ENCODE measurements at places on chromosomes 7 and 10.

GRCh38 chr10:77114181-77114821 lies 523.3 kb downstream of the KCNMA1 start:
- no peak for DNase-seq

DNA sequence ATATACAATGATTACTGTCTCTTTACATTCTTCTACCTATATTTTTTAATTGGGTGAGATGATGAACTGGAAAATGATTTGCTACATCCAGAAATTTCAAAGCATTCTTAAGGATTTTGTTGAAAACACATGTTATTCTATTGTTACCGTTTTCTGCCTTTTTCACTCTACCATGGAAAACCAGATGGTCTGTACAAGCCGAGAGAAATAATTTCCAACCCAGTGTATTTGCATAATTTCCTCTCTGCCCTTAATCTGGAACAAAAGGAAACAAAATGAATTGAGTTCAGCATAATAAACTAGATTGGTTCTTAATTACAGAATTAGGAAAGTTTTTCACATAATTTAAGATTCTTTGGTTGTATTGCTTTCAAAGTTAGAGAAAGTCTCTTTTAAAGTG lies 211.2 kb downstream of the CACNB2 start:
- no peak for DNase-seq

DNA sequence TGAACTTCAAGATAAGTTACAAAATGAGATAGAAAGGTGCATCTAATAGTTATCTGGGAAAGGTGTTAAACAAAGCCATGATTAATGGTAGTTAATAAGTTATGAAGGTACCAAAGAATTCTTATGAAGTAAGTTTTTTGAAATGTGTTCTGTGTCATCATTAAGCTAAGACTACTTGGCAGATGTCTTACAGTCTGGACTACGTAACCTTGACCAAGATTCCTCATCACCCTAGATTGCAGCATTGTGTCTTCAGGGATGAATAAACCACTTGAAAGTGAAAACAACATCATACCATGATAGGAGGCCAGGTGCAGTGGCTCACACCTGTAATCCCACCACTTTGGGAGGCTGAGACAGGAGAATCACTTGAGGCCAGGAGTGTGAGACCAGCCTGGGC lies 48.2 kb downstream of the GOT1 start:
- no peak for DNase-seq

DNA sequence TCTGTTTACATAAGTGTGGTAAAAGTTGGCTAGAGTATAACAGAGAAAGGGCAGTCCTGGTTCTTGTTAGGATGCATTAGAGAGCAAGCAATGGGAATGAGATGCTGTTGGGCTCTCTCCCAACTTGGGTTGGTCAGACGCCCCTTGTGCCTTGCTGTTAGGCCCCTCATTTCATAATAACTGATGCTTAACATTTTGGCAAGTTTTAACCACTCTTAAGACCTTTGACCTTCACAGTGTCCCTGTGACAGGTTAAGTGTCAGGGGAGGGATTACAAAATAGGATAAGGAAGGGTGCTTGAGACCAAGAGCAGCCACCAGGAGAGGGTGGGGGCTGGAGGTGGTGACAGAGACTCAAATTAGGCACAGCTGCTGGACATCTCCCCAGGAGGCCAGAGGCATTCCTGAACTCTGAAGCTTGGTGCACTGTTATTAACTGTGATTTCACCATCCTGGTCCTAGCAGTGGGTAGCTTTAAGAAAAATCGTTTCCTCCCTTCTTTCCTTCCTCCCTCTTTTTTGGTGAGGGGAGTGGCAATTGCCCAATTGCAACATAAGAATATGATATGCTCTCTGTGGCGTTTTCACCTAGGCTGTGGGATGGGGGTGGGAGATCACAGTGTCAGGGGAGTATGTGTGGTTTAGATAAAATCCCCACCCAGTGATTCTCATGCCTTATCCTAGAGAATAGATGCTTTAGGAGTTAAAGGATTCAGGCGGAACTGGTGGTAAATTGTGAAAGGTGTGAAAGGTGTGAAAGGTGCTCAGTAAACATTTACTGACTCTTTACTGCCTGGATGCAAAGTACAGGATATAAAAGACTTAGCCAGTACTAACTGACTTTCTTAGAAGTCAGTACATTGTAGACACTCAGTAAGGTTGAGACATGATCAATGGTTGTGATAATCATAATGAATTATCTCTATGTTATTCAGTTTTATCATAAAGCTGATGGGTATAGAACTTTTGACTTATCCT lies 270.5 kb downstream of the BICC1 start:
- no peak for DNase-seq

- DNase-seq, result peak; percentile 60
Measured at GRCh38 chr10:100482181-100482833, 19.5 kb downstream of the WNT8B start.

- DNase-seq, result peak; percentile 38
Measured at GRCh38 chr7:74174606-74175082, 488 bp downstream of the EIF4H start.

DNA sequence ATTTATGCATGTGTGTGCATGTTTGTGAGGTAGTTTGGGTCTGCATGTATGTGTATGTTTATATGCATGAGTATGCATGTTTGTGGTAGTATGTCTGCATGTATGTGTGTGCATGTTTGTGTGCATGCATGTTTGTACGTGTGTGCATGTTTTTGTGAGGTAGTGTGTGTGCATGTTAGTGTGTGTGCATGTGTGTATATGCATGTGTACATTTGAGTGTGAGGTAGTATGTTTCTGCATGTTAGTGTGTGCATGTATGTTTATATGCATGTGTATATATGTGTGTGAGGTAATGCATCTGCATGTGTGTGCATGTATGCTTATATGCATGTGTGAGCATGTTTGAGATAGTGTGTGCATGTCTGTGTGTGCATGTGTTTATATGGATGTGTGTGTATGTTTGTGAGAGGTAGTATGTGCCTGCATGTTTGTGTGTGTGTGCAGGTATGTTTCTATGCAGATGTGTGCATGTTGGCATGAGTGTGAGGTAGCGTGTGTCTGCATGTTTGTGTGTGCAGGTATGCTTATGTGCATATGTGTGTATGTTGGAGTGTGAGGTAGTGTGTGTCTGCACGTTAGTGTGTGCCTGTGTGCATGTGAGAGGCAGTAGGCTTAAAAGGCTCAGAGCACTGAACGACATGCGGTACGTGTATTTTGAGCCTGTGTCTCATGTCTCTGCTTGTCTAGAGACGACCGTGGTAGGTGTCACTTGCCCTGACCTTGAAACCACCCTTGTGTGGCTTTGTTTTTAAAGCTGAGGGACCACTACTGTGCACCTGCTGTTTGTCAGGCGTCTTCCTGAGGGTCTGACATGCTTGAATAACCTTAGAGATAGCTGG lies 43.7 kb downstream of the PFKP start:
- DNase-seq, result no peak

DNA sequence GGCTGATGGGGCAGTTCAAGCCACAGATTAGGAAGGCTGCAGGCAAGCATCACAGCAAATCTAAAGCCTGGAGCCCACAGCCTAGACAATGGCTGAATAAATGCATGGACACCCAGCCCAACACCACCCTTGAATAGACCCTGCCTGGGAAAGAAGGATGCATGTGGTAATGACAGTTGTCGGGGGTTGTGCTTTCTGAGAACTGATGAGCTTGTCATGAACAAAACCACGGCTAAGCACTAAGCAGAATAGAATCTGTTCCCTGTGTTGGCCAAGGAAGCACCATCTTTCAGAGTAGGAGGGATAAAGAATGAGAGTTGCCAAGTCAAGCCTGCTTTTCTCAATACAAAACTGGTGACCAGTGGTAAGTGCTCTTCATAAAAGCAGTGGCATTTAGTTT lies 66.1 kb upstream of the JCAD start:
- DNase-seq, result no peak

DNA sequence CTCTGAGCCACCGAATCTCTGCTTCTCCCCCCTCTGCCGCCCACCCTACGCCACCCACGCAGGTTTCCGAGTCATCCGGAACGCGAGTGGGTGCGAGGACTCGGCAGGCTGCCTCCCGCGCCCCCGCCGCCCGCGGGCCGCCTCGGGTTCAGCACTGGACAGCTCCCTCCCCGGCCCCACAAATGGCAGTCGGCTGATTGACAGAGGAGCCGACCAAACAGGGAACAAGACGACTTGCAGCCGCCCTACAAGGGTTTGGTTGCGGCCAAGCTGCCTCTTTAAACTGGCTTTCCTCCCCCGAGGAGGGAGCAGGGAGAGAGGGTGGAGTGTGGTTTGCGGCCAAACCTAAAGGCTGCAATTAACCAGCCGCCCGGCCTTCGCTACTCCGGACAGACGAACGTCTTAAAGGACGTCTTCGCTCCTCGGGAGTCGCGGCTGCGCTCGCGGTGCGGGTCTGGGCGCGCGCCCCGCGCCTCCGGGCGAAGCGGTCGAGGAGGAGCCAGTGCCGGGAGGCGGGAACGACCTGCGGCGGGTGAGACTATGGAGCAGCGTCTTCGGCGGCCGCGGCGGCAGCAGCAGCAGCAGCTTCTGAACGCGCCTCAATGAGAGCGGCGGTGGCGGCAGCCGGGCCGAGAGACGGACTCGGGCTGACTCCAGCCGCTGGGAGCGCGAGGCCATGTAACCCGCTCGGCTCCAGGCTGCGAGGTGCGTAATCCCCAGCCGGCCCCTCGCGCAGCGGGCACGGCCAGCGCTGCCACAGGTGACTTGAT lies at the start of gene GPR158:
TSS of gene GPR158 (plus strand) at position 541 of the 770 bp plus-strand sequence. CDS start 420 bp downstream, outside the sequence.
- peak; percentile 55 for DNase-seq

DNA sequence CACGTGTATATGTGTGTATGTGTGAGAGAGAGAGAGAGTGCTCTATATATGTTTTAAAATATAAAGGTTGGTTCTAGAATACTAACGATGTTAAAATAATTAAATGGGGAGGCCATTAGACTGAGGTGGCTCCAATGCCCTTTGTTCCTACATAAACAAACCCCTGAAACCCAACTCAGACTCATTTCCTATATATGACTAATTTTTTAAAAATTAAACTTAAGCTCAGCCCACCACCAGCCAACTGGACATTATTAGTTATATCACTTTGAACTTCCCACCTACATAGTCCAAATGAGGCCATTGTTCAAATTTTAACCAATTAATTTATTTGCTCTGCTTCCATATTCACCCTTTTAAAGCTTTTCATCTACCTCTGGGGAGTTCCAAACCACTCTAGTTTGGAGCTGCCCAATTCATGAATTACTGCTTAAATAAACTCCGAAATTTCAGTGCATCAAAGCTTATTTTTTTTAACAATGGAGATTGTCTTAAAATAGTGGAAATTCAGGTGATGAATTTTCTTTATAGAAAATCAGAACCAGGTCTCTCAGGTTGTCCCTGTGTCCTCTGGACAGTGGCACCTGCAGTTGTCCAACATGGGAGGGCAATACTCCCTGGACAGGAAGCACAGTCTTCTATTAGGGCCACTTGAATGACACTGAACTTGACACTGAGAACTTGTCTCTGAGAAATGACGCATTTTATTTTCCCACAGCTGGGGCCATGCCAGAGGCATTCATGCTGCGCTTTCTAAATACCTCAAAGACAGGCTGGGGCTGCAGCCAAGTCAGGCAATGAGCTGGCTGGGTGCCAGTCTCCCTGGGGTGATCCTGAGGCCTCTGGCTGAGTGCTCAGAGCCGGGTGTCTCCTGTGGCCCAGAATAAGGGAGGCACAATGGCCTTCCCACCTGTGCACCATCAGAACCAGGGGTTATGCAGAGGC lies 109.5 kb upstream of the TMEM72 start:
- peak; percentile 96 for DNase-seq

DNA sequence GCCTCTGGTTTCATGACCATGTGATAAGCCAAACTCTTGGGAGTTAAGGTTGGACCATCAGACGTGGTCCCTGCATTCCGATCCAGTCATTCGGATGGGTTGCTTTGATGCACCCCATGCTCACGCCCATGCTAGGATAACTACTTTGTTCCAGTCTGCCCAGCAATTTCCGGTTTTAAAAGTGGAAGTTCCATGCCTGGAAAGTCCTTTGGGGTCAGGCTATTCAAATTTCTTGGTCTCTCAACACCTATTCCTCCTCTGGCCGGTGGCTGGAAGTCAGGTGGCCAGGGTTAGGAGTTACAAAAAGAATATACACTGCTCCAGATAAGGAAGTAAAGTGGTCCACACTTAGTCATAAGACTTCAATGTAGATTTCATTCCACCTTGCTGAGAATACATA lies 37.7 kb upstream of the HABP2 start:
- DNase-seq, result no peak

DNA sequence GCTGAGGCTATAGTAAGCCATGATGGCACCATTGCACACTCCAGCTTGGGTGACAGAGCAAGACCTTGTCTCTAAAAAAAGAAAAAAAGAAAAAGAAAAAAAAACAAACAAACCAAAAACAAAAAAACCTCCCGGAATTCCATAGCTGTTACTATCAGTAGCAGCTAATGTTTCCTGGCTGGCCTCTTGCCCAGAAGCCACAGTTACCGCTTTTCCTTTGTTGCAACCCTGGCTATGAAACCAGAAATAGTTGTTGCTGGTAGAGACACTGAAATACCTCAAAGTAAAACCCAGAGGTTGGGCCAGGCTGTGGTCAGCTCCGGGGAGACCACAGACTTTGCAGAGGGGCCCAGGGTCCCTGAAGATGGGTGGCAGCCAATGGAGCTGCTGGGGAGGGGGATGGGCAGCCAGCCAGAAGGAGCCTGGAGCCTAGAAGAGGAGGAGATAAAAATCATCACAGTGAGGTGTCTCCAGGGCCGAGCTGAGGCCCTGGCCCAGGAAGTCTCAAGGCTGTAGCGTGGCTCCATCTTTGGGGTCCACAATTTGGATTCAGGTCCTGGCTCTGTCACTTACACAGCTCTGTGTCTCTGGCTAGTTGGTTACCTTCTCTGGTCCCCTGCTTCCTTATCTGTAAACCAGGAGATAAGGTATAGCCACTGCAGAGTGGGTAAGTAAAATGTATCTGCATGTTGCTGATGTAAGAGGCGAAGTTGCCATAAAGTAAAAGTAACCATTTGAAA lies 3.4 kb upstream of the CHST12 start:
- DNase-seq, result peak; percentile 97

GRCh38 chr7:157431173-157431950 lies 94.6 kb downstream of the DNAJB6 start:
- no peak for DNase-seq

DNA sequence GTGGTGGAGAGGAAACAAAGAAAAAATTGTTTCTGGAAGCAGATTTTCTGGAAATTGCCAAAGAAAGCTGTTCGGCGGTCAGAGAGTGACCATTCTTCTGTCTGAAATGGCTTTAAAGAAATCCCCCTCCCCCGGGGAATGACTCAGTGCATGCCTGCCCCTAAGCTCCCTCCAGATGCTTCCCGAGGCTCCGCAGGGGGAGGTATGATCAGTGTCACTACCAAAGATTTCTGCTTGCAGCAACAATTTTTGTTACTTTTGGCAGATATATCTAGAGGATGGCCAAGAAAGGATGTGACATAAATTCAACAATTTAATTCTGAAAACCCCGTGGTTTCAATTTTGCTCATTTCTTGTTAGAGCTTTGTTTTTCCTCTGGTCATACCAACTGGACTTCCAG lies 163.9 kb downstream of the JCAD start:
- DNase-seq, result peak; percentile 78
